ENCODE measurements at places on chromosomes 7 and 10.

DNA sequence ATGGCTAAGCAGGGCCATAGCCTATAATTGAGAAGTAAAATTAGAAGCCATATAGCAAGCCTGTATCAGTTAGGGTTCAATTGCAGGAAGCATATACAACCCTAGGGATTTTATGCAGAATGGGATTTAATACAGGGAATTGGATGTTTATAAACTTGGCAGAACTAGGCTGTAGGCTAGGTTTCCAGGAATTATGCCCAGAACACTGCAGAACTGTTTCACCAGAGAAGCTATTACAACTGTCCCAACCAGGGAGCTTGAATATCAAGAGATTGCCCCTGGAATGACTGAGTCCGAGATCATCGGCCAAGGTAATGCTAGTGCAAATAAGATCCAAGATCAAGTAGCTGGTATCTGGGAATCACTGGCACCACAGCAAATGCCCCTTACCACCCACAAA is 64.0 kb downstream of the PRR15 start:
- DNase-seq: no peak

DNA sequence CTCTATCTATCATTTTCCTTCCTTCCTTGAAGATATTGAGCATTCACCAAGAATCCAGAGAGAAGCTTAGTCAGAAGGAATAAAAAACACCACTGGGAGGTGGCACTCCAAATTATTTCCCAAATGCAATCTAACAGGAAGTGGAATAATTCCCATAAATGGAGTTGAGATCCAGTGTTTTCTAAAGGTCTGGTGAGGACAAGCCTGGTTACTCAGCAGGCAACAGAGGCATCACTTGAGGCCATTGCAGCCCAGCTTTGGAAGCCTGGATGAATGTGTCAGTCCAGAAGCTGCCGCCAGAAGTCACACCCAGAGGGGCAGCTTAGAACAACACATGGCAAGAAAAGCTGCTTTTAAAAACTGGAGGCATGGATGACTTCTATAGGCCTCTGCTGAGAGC is 288.9 kb upstream of the KLF6 start:
- no peak for DNase-seq

DNA sequence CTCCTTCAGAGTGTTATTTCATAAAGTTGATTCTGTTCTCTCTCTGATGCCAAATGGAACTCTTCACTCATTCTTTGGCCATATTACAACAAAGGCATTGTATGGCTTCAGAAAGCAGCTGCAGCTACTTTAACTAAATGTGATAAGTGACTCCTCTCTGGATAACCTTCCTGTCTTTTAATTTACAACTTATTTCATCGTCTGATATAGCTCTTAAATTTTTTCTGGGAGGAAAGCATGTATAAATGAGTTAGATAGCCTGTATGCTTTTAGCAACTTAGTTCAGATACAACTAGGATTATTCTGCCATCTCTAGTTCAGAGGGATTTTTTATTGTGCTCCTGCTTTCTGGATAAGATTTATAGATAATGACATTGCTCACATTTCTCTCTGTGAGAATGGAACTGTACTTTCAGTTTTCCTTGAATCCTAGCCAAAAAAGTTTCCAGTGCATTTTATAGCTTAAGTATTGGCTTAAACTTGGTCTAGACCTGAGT is 57.5 kb downstream of the KLHDC10 start:
- no peak for DNase-seq

DNA sequence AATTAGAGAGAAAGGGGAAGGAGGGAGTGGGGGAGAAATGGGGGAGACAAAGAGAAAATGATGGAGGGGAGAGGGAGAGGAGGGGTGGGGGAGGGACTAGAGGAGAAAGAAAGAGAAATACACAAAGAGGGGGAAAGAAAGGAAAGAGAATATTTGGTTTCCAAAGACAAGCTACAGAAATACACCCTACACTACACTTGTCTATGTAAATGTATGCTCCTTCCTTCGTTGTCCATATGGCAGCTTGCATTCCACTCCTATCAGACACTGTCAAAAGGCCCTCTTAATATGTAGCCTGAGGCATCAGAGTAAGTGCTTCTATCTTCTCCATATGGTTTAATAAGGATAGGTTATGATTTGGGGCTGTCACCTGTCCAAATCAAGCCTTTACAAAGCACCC is 92.8 kb upstream of the FEZF1 start:
- no peak for DNase-seq

- no peak for DNase-seq
Observed at GRCh38 chr10:117412469-117413010, 37.3 kb upstream of the PDZD8 start.

GRCh38 chr10:84298057-84298456 is 30.3 kb upstream of the CCSER2 start:
- no peak for DNase-seq

DNA sequence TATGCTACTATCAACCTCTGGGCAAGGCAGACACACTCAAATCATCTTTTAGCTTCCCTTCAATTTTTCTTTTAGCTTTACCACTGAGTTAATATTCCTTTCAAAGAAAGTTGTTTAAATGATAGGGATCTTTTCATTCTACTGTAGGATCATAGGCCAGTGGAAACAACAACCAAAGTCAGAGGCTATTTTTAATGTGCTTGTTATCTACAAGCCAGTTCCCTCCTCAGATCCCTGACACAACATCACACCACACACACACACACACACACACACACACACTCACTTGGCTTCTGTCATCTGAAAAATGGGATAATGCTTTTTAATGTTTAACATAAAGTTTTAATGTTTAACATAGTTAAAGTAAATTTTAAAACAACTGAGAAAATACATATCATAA is 106.7 kb upstream of the CAV2 start:
- no peak for DNase-seq

- DNase-seq: no peak
Observed at GRCh38 chr10:6400331-6400730, 179.7 kb downstream of the PRKCQ start.

GRCh38 chr7:152751449-152752141 is 8.0 kb upstream of the ACTR3B start:
- DNase-seq: no peak

DNA sequence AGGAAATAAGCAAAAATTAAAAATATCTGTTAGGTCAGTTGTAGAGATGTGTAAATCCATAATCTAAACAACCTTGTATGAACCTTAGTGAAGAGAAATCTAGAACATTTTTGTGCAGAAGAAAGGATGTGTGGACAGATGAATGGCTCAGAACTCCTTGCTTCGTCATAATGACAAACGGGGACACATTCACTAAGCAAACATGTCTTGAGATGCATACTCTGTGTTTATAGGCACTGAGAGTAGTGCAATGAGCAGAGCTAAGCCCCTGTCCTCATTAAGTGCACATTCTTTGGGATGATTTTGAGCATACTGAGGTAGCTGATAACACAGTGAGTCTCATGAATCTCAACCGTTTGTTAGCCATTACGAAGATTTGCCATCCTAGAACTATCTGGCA is 360.6 kb upstream of the ANKRD30A start:
- no peak for DNase-seq

GRCh38 chr10:107579970-107580369 is 415.5 kb upstream of the SORCS1 start:
- no peak for DNase-seq

DNA sequence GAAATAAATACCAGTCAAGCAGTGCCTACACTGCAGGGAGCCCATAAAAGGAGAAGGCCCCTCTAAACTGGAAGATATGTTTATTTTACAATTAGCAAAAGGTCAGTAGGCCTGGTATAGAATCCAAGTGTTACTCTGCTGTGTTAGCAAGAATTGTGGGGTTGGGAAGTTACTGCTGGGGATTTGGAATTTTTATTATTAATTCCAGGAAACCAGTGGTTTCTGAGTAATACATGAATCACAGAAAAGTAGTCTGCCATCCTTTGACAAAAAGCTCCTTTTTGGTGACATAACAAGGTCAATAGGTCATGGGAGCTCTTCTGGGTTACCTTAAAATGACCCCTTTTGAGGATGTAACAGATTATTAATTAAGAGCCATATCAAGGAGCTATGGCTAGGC is 67.4 kb downstream of the ZNF92 start:
- no peak for DNase-seq

DNA sequence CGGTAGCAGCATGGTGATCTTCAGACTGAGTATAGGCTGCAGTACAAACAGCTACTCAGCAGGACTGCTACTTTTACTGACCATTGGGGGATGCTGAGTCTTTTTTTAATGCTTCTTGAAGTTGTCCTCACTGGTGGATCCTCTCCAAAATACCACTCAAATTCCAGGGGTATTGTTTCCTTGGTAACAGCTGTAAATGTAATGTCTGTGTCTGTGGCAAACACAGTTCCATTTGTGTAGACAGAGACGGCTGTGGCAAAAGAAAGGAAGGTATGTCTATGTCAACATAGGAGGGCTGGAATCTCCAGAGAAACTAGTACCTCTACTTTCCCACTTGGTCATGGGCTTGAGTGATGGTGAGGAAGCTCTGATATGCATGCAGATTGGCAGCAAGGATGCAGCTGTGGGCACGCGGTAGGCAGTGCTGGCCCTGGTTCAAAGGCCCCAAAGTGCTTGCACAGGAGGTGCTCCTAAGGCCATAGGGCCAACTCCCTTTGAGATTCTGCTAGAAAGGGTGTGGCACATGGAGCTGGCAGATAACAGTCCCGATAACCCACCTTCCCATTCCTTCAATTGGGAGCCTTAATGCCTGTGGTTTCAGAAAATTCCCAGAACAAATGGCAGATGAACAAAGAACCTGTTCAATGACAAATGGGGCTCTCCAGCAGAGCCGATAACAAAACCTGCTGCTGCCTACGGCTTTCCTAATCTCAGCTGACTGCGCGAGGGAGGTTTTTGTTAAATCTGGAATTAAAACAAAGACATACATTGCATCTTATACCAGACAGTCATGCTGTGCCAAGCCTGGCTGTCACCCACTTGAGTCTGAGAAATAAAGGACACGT is 43.0 kb downstream of the PKD1L1 start:
- no peak for DNase-seq

DNA sequence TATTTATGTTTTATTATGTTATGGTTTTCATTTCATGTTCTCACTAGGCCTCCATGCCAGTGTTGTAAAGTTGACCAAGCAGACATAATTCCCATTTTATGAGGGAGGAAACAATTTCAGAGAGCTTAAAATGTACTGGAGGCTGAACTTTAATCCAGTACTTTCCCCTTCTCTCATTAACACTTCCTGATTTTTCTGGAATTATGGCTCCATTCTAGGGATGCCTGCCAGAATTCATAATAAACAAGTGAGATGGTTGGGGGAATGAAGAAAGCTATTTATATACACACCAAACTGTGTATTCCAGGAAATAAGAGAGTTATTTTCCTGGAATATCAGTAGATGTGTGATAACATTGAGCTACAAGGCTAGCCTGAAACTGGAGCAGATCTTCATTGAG is 6.9 kb downstream of the TMEM236 start:
- DNase-seq: no peak

DNA sequence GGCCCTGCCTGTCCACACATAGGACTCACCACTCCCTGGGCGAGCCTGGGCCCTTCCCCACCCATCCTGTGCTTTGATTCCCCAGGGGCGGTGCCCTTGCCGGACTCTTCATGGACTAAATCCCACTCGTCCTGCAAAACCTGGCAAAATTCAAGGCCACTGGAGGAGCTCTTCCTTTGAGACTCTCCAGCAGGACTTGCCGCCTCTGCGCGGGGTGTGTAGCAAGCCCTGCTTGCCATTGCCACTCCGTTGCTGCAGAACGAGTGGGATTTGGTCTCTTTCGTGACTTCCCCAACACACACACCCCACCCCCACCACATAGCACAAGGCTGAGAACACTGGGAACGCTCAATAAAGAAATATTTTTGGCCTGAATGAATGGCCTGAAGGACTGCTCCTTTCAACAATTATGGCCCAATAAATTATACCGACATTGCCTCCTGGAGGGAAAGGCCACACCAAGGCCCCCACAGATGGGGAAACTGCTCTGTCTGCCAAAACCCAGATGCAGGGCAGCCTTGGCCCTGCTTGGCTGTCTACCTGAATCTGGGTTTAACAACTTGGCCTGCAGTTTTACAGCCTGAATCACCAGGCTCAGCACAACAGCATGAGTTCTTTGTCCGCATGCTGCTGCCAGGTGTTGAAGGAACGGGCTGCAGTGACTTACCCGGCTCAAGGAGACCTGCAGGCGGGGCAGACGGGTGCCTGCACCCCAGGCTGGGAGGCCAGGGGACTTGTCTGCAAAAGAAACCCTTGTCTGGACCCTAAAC is 72.8 kb upstream of the KAT6B start:
- DNase-seq: no peak

GRCh38 chr7:158549616-158550393 is 37.8 kb downstream of the PTPRN2 start:
- DNase-seq: no peak

- no peak for DNase-seq
Observed at GRCh38 chr7:24701261-24702235, 55.7 kb downstream of the GSDME start.

GRCh38 chr7:7516156-7516555 is 19.5 kb downstream of the COL28A1 start:
- DNase-seq: no peak

GRCh38 chr7:34839645-34840044 is 181.6 kb downstream of the NPSR1 start:
- no peak for DNase-seq

DNA sequence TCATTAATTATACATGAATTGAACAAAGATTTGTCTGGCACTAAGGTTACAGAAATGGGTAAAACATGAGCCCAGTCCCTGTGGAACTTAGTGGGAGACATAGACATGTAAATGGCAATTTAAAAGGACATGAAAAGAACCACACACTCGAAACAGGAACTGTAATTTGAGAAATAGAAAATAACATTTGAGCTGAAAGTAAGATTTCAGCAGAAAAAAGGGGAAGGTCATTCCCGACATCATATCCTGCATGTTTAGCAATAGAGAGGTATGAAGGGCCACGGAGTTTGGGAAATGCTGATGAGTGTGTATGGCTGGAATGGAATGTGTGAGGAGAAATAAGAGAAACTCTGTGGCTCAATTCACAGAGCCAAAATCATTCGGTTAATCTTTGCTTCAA is 175.4 kb upstream of the AHR start:
- DNase-seq: no peak

- DNase-seq: no peak
Observed at GRCh38 chr10:96176985-96177384, 46.9 kb downstream of the ZNF518A start.

GRCh38 chr10:126021833-126022500 is 125.6 kb downstream of the FANK1 start:
- no peak for DNase-seq

GRCh38 chr10:123548770-123549169 is 117.4 kb upstream of the GPR26 start:
- no peak for DNase-seq

GRCh38 chr10:70981171-70981836 is 92.9 kb upstream of the PCBD1 start:
- no peak for DNase-seq
